Regular cardiac myocyte (primary cell): ENCODE measurements at places on chromosomes 1 and 21. TPM values are rescaled to one million over a fixed set of nuclear protein-coding genes. Genes with fewer than 3 reads are reported as not detected.

Gene RHD
- total RNA-seq: under 0.01 TPM in 1 of 2 replicates, not detected in the other

Gene S100A7A
- not detected in 2 replicates for total RNA-seq

Gene GUCA2B
- not detected in 2 replicates for total RNA-seq

Gene TGFB2
- total RNA-seq: 20.9 and 63.7 TPM in 2 replicates

Gene PGLYRP3
- total RNA-seq: not detected in 2 replicates

Gene LRRN2
- not detected in 2 replicates for total RNA-seq

Gene PLA2G2C
- not detected in 2 replicates for total RNA-seq

Gene PPM1J
- 1.5 and 2.3 TPM in 2 replicates for total RNA-seq

Gene MAST2
- total RNA-seq: 24.7 and 24.8 TPM in 2 replicates

Gene PODN
- total RNA-seq: 5.6 and 22.3 TPM in 2 replicates

Gene FNDC5
- 0.38 and 0.85 TPM in 2 replicates for total RNA-seq

Gene S100A7
- not detected in 2 replicates for total RNA-seq

Gene VCAM1
- 0.58 and 5.4 TPM in 2 replicates for total RNA-seq

Gene SSX2IP
- total RNA-seq: 15.5 and 31.1 TPM in 2 replicates

Gene DYNLT5
- total RNA-seq: 2.5 and 3.8 TPM in 2 replicates

Gene ANGPTL3
- total RNA-seq: not detected in 2 replicates

Gene ATP1B1
- total RNA-seq: 7.6 and 28.6 TPM in 2 replicates

Gene FHL3
- total RNA-seq: 7.3 and 12.8 TPM in 2 replicates

Gene MAP1LC3C
- total RNA-seq: 0.19 and 0.28 TPM in 2 replicates

Gene SH2D1B
- not detected in 2 replicates for total RNA-seq

Gene FCRLA
- total RNA-seq: 1.7 and 2.3 TPM in 2 replicates

Gene ENAH
- total RNA-seq: 140 and 173 TPM in 2 replicates

Gene FAAH
- 2.0 and 3.5 TPM in 2 replicates for total RNA-seq

Gene INSRR
- under 0.01 TPM in 1 of 2 replicates, not detected in the other for total RNA-seq

Gene TEX38
- not detected in 2 replicates for total RNA-seq

Gene AIM2
- not detected in 2 replicates for total RNA-seq

Gene ATP5IF1
- 116 and 219 TPM in 2 replicates for total RNA-seq

Gene CRABP2
- 7.9 and 8.1 TPM in 2 replicates for total RNA-seq

Gene PKP1
- under 0.01 and 0.19 TPM in 2 replicates for total RNA-seq

Gene LRRIQ3
- 0.38 and 1.4 TPM in 2 replicates for total RNA-seq

Gene TACSTD2
- 0.19 and 0.56 TPM in 2 replicates for total RNA-seq

Gene CTSE
- not detected in 2 replicates for total RNA-seq

Gene GJC2
- 2.7 and 3.1 TPM in 2 replicates for total RNA-seq

Gene ZSCAN20
- 10.9 and 12.7 TPM in 2 replicates for total RNA-seq

Gene TMEM200B
- 5.2 and 7.6 TPM in 2 replicates for total RNA-seq

Gene EFNA1
- 0.19 and 1.4 TPM in 2 replicates for total RNA-seq

Gene ATP1A2
- total RNA-seq: 0.28 TPM in 1 of 2 replicates, not detected in the other

Gene HCRTR1
- under 0.01 TPM in 1 of 2 replicates, not detected in the other for total RNA-seq

Gene KCNH1
- total RNA-seq: 0.19 TPM in 1 of 2 replicates, not detected in the other

Gene EPHA10
- total RNA-seq: under 0.01 TPM in 1 of 2 replicates, not detected in the other

Gene CRP
- not detected in 2 replicates for total RNA-seq
